Large intestine (tissue), 12 donors: ENCODE measurements at places on chromosomes 6 and 20.

- no peak for DNase-seq
Measured at GRCh38 chr6:159874435-159874834, 16.4 kb upstream of the MAS1 start.

- DNase-seq: no peak
Measured at GRCh38 chr6:111900735-111901134, 27.5 kb upstream of the FYN start.

- DNase-seq: no peak
Measured at GRCh38 chr6:69084746-69085335, 449.8 kb downstream of the ADGRB3 start.

GRCh38 chr6:1063671-1064355 is 248.1 kb upstream of the FOXQ1 start:
- DNase-seq: no peak

DNA sequence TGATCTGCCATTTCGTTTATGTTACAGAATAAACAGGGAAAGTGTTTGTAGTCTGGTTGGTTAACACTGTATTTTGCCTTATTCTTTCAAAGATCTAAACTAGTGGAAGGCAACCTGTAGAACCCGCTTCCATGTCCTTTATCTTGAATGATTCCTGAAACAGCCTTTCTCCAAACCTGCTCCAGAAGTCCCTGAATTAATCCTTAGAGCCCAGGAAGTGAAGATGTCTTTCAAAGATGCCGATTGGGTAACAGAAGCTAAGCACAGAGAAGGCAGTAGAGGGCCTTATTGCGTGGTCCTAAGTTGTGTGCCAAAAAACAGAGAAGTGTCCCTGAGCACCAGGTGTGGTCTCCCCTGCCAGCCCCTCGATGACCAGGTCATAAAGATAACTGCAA is 19.2 kb upstream of the ZSCAN16 start:
- DNase-seq: no peak

GRCh38 chr20:17969884-17970409 is 1.1 kb downstream of the MGME1 start:
- no peak for DNase-seq

DNA sequence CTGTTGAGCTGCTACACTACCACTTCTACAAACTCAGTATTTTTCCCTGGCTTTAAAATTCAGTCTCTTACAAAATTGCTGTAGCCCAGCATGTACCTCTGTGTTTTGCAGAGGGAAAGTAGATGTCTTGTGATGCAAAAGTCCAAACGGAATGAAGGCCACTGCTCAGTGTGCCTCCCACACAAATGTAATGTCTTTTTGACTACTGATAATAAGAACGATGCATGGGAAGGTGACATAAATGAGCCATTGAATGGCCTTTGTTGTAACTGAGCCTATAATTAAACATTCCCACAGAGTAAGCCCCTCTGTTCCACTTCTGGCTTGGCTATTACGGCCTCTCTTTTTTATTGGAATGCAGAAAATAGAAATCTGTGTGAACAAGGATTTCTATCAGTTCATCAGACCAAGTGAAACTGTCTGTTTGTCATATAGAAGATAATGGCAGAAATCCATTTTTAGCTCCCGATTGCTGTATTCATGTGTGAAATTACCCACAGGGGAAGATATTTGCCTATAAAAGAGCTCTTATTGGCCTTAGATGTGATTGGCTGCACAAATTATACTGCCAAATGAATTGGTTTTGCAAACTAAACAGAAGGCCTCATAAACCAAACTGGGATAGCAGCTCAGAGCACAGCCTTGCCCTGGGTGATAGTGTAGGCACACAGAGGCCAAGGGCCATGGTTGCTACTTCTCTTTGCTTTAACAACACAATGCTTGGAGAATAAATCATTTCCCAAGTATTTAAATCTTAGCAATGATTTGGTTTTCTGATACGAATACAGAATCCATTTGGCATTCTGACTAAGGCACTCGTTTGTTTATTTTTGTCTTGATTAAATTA is 241.5 kb upstream of the PLN start:
- DNase-seq: no peak
